ENCODE measurements at places on chromosomes 13 and 19.

DNA sequence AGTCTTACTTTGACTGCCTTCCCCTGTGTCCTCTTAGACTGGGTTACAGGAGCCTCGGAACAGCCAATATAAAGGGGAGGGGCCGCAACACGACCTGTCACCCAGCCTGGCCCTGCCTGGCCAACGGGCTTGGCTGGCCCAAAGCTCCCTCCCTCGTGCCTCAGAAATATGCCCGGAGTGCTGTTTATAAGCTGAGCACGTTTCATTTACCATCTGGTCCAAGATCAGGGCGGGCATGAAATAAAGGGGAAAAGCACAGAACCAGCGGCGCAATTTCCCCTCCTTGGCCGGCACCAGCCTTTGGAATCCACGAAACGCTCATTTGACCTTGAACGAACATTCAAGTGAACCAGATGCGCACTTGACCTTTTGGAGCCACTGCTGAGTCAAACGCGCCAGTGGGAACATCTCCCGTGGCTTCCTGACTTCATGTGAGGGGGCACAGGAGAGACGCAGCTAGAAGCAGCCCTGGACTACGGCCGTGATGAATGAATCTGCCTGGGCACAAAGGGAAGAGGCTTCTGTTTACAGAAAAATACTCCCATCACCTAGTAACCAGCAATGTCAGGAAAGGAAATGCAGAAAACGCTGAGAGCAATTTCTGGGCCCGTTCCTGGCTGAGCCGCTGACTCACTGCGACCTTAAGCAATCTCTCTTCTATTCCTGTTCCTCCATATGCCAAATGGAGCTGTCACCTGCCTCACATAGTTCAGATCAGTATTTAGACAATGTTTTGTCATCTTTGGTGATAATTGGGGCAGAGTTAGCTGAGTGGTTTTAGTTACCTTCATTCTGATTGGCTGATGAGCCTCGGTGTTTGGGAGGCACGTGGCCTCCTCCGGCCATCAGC lies 53.3 kb downstream of the RFX2 start:
- peak; percentile 91 for DNase-seq

DNA sequence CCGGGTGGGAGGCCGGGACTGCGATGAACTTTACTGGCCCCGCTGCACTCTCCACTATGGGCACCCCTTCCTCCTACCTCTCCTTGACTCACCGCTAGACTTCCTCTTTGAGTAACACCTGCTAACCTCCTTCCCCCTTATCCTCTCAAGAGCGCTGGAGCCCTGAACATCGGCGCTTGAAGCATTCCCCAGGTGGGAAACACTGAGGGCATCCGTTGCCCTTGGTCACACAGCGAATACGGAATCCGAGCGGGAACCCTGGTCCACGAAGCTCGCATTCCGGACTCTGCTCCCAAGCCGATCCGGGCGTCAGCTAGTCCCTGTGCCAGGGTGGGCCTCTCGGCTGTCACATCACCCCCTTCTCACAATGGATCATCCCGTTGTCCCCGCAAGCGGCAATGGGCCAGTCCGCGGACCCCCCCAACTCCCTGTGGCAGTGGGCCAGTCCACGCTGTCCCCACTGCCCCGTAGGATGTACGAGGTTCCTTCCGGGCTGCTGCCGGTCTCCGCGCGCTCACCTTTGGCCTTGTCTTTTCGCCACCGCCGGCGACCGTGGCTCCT lies 4.2 kb downstream of the LIPE start:
- DNase-seq, result no peak

DNA sequence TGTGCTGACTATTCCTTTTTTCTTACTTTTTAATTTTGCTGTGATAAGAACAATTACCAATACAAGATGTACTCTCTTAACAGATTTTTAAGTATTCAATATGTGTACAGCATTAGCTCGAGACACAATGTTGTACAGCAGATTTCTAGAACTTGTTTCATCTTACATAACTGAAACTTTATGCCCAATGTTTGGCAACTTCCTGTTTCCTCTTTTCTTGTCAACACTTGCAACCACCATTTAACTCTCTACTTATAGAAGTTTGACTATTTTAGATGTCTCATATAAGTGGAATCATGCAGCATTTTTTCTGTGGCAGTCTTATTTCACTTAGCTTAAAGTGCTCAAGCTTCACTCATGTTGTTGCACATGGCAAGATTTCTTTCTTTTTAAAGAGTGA lies 1426.8 kb downstream of the SLITRK5 start:
- no peak for DNase-seq

- DNase-seq, result no peak
Measured at GRCh38 chr13:71964491-71965100, 97.6 kb upstream of the DACH1 start.

DNA sequence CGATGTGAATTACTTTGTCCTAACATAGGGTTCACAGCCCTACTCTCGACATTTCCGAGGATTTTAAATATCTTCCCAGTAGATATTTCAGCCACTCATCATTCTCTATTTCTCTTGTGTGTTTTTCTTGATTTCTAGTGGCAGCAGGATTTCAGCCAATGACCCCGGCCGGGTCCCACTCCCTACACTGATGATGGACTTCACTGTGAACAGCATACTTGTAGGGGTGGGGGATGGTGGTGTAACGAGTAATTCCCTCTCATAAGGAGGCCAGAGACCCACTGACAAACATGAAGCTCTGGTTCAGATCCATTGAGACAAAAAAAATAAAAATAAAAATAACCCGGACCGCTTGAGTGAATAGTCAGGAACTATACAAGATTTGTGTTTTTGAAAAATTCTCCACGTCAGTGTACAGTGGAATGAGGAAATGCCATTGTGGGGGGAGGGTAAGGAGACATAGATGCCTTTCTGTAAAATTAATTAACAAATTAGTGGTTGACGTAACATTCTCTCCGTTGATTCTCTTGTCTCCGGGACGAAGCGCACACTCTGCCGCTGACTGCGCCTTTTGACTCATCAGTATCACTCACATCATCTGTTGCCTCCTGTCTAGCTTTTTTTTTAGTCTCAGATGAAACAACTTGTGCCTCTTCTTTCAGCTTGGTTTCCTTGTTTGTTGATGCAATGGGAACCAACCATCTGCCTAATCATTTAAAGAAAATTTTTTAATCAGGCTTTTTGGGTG lies 48.8 kb upstream of the IRS2 start:
- DNase-seq, result peak; percentile 38

GRCh38 chr13:103953859-103954258 lies 887.6 kb upstream of the SLC10A2 start:
- DNase-seq, result no peak

DNA sequence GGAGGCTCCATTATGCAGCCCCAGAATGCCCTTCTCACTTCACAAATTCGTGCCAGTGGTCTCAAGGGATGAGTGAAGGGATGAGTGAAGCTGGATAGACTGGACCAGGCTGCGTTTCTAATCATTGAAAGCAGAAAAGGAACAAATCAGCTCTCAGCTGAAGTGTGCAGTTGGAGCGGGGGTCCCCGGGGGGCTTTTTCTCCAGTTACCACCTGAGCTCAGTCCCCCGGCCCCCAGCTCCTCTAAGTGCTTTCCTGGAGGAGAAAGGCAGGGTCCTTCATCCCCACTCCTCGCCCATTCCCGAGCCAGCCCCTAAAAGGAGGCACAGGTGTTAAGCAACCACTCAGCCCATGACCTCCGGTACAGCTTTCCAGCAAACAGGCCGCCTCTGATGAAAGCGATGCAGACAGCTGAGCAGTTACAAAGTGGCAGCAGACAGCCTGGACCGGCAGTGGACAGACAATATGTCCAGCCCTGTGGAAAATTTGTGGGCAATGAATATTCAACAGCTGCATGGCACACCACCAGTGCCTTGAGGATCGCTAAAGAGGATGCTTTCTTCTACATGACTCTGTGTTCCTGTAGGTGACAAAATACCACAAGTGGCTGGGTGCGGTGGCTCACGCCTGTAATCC lies 110.7 kb upstream of the UBL3 start:
- no peak for DNase-seq

DNA sequence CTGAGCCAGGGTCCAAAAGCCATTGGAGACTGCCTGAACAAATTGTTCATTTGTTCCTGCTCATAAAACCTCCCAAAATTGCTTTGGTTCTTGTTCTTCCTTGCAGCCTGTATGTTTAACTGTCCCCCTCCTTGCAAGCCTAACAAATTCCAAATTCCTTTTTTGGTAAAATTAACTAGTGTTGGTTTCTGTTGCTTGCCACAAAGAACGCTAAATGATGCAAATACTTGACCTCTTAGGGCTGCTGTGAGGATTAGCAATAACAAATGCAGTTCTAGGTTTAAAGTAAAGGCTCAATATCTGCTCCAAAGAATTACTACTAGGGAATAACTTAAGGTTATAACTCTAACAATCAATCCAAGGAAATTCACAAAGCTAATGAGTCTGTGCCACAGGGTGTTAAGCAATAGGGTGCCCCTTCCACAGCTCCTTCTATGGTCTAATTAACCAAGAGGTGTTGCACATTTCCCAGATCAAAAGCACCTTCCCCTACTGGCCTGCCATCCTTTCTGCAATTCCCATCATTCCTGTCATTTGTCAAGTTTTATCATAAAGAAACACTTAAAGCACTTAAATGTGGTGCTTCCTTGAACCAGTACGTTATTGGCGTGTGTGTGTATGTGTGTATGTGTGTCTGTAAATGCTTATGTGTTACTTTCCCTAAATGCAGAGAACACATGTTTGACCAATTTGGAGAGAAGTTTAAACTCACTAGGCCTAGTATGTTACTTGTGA lies 110.2 kb downstream of the RAP2A start:
- DNase-seq, result peak; percentile 75

All from IMR-90 (cell line).